ENCODE measurements at places on chromosomes 6 and 20.

- DNase-seq: no peak
Measured at GRCh38 chr6:169316651-169317050, 63.0 kb upstream of the THBS2 start.

GRCh38 chr6:34074064-34074742, 71.7 kb downstream of the GRM4 start:
- no peak for DNase-seq

- DNase-seq: no peak
Measured at GRCh38 chr20:25600632-25601031, 15.3 kb upstream of the NINL start.

- DNase-seq: no peak
Measured at GRCh38 chr20:59403962-59404314, 103.5 kb downstream of the EDN3 start.

- DNase-seq: no peak
Measured at GRCh38 chr20:4344670-4345069, 329.3 kb upstream of the RNF24 start.

- DNase-seq: no peak
Measured at GRCh38 chr20:2518558-2518957, 9.8 kb upstream of the ZNF343 start.

DNA sequence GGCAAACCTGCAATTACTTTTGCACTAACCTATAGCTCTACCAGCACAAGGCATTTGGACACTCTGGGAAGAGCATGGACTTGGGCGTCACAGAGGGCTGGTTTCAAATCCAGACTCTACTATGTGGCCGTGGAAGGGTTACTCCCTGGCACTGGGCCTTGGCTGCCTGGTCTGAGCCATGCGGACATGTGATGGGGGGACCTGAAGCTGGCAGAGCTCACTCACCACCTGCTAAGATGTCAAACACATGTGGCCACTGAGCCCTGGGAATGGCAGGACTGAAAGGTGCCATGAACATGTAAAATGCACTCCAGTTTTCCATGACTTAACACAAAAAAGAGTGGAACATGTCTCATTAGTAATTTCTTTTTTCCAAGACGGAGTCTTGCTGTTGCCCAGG, 23.7 kb downstream of the VSTM2L start:
- DNase-seq: no peak

All from LNCaP clone FGC (cell line).